ENCODE measurements at places on chromosomes 12 and 14. TPM values are rescaled to one million over a fixed set of nuclear protein-coding genes. Genes with fewer than 3 reads are reported as not detected.

DNA sequence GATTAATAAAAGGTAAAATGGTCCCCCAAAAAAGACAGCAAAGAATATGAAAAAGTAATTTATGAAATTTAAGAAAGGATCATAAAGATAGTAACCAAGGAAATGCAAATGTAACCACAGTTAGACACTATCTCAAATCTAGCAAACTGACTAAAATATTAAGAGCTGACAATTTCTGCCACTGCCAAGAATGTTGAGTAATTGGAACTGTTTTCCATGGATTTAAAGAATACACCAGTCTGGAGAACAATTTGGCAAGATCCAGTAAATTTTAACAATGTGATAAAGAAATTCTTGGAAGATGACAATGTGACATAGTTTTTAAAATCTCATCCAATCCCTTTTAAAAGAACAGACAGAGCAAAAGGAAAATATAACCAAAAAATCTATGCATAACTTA, 798.0 kb upstream of the MGAT4C start:
- DNase-seq = no peak

The PLEK2 gene
- total RNA-seq = 6.1 TPM

DNA sequence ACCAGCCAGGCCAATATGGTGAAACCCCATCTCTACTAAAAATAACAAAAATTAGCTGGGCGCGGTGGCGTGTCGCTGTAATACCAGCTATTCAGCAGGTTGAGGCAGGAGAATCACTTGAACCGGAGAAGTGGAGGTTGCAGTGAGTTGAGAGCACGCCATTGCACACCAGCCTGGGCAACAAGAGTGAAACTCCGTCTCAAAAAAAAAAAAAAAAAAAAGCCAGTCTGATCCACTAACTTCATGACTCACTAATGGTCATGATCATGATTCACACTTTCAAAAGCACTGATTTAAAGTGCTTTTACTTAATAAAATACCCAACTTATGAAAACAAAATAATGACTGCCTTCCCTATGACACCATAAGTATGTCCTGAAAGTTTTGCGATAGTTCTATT, 38.4 kb upstream of the CPM start:
- DNase-seq = no peak

- DNase-seq = no peak
These were observed 75.3 kb upstream of the OR4E1 start for GRCh38 chr14:21748869-21749303.

GRCh38 chr14:86780876-86781510, 1212.0 kb downstream of the GALC start:
- DNase-seq = no peak

GRCh38 chr12:121391619-121392324, 8.1 kb upstream of the RNF34 start:
- DNase-seq = no peak

- no peak for DNase-seq
These were observed 20.4 kb upstream of the TMEM179 start for GRCh38 chr14:104624939-104625338.

- no peak for DNase-seq
These were observed 125.1 kb upstream of the GRIP1 start for GRCh38 chr12:66803930-66804329.

DNA sequence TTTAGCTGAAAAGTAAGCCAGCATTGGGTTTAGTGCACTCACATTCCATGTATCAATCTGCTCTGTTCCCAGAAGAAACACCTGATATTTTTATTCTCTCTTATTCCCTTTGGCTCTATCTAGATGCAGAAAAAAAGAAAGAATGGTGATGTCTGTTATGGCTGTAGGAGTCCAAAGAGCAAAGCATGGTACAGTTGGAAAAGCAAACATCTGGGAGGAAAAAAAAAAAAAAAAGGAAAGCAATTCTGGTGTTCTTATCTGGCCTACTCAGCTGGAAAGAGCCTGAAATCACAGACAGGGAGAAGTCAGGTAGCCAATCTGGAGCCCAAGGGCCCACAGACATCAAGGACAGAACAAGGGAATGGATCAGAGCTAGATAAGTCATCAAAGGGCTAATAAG, 293.9 kb downstream of the DUSP6 start:
- DNase-seq = no peak

The ARHGEF25 gene
- 2.3 TPM for total RNA-seq

The POTEM gene
- total RNA-seq = not detected

DNA sequence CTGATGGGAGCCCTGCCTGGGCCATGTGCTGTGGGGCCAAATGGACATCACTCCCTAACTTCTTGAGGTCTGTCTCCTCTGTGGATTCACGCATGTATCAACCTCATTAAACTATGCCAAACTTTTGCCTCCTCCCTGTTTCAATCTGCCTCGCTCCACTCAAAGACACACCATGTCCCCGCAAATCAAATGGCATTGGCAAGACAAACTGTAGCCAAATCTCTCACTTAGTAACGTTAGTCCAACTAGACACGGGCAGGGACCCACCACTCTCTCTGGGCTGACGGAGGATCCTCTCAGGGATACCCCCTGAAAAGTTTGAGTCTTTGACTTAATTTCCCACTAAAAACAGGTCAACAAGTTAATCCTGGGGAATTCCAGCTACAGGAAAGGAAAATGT, 8.0 kb downstream of the ZBTB39 start:
- no peak for DNase-seq

DNA sequence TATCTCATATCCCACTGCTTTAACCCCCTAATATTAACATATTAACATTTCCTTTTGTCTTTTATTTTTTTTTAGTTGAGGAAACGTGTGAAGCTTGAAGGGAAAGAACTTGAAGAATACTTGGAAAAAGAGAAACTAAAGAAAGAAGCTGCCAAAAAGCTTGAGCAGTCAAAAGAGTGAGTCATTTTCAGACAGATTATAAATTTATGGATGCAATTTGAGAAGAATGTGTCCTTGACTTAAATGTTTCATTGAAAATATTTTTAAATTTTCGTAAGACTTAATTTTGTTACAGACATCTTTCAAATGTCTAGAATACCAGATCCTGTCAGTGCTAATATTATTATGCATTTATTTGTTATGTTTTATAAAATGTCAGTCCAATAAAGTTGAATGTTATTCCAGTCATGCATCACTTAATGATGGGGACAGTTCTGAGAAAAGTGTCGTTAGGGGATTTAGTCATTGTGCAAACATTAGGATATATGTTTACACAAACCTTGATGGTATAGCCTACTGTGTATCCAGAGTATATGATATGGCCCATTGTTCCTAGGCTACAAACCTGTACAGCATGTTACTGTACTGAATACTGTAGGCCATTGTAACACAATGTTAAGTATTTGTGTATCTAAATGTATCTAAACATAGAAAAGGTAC, 32.6 kb downstream of the CPSF2 start:
- no peak for DNase-seq

DNA sequence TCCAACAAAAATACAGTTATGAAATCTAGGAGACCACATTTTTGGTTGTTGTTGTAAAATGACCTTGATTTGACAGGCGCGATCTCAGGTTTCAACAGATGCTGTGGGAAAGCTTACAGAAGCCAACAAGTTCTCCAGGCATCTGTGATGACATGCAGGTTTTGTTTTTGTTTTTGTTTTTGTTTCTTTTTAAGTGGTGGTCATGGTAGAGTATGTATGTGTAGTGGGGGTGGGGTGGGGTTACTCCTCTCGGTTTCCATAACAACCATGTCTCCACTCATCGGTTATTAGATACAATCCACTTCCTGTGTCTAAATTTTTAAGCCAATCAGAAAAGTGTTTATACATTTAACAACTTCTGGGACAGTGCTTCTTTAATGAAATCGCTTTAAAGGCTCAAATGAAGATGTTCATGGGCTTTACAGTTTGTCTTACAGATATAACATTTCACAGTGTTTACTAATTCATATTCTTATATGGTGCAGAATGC, 199.9 kb upstream of the FOXN3 start:
- DNase-seq = no peak

The GPR162 gene
- 0.59 TPM for total RNA-seq
